Activated T-cell treated with anti-CD3 and anti-CD28 coated beads for 48 hours (primary cell): ENCODE measurements at places on chromosomes 12 and 14.
A peak's percentile ranks its signal among the peaks of the same experiment; 100 is the strongest.

DNA sequence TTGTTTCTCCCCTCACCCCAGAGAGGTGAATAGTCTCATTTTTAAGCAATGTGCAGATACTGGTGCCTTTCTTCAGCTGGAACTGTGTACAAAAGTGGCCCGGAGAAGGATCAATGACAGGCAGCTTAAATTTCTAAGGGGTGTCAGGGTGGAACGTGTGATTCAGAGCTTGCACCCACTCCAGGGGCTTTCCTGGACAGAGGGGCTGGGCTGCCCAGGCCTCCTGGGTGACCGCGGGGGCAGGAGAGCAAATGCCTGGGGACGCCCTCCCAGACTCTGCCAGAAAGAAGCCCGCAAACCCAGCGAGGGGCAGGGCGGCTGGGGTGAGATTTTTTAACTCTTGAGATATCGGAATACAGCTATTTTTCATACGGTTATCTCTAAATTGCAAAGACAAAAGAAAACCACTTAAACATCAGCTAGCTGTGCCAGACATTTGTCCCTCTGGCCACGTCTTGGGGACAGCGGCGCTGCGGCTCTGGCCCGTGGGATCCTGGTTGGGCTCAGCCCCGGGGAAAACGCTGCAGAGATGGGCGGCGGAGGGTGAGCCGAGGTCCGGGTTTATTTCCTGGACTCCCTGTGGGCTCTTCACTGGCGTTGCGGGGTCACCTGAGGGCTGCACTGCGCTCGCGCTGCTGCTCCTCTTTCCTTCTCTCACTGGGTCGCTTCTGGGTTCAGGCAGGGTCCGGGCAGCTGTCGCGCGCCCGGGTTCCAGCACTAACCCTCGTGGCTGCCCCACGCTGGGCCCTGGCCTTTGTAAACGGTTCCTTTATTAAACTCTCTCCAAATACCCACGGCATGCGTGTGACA is 35.8 kb downstream of the NFKBIA start:
- DNase-seq, result no peak

DNA sequence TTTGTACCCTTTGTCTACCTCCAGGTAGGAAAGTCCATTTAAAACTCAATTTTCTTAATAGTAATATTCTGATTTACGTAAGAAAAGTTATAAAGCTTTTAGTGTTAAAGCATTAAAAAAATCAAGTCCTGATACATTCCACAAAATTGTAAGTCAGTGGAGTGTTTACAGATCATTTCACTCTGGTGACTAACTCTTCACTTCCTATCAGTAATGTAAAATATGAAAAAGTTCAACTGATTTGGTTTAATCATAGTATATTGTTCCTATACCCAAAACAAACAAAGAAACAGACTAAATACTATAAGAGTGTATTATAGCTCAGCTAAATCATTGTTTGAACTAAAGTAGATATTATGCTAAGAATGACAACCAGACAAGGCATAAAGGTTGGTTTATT is 85.9 kb downstream of the VEZT start:
- DNase-seq, result no peak

DNA sequence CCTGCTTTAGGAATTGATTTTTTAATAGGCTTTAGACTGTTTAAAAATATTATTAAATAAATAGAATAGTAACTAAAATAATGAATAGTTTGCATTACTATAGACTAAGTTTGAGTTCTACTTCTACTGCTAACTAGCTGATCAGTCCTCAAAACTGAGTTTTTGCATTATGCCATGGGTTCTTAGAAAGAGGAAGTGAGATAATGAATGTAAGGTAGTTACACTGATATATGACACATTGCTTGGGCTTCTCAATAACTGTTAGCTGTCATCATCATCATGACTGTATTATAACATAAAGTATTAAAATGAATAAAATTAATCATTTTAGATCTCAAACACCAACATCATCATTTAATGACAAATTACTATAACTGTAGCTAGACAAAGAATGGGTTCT is 949.7 kb downstream of the TRHDE start:
- DNase-seq, result no peak

DNA sequence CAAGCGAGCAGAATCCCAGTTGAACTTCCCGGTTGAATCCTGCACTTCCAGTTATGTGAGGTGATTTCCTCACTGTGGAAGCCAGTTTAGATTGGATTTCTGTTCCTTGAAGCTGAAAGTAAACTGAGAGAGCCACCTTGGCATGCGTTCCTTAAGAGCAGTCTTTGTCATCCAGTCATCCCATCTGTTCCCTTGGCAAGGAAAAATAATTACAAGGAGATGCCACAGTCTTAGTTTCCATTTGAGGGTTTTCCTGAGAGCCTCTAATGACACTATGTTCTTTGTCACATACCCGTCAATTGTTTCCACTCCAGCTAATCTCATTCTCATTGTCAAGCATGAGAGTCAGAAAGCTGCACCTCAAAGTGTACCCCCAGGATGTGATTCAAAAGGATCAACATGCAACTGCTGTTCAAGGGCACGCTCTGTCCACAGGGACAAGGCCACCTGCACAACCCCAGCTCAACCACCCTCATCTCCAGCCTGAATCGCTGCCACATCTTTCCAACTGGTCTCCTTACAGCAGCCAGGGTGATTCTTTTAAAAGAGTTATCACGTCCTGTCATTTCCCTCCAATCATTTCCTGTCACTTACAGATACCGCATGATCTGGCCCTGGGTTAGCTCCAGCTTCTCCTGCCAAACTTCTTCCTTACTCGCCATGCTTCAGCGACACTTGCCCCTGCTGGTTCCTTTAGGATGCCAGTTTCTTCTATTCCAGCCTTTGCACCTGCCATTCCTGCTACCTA is 18.0 kb upstream of the TCP11L2 start:
- no peak for DNase-seq

GRCh38 chr12:55929306-55929791 is 1.6 kb upstream of the DGKA start:
- DNase-seq, result peak; percentile 81

GRCh38 chr14:57066887-57067513 is 201.7 kb downstream of the EXOC5 start:
- peak; percentile 37 for DNase-seq

GRCh38 chr12:14774906-14775635 is 28.2 kb downstream of the WBP11 start:
- DNase-seq, result peak; percentile 9

DNA sequence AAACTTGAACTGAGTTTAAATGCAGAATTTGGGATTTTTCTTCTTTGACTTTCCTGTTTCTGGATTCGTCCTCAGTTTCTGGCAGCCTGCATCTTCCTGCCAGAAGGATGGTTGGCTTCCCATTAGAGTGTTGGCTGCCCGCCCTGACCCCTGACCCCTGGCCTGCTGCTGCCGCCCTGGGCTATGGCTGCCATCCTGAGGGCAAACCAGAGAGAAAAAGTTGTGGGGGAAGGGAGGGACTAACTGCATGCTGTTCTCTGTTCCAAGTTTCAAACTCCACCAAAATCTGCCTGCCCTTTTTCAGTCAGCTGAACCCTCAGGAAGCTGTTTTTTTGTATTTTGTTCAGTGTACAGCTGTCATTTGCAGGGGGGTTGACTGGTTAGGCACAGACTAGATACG is 48.4 kb downstream of the FNTB start:
- no peak for DNase-seq

DNA sequence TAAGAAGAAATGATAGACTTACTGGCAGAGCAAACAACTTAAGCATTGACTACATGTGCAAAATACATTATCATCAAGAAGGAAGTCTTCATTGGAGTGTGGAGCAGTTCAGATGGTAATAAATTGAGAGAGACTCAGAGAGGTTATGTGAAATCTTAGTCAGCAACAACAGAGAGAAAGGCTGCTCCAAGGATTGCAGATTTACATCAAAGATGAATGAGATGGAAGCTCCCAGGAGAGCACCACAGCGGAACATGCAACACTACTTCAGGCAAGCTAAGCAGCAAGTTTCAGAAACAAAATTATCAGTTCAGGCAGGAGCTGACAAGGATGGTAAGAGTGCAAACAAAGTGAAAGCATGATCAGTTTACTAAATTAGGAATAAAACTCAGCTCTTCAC is 882.3 kb downstream of the LRFN5 start:
- no peak for DNase-seq

DNA sequence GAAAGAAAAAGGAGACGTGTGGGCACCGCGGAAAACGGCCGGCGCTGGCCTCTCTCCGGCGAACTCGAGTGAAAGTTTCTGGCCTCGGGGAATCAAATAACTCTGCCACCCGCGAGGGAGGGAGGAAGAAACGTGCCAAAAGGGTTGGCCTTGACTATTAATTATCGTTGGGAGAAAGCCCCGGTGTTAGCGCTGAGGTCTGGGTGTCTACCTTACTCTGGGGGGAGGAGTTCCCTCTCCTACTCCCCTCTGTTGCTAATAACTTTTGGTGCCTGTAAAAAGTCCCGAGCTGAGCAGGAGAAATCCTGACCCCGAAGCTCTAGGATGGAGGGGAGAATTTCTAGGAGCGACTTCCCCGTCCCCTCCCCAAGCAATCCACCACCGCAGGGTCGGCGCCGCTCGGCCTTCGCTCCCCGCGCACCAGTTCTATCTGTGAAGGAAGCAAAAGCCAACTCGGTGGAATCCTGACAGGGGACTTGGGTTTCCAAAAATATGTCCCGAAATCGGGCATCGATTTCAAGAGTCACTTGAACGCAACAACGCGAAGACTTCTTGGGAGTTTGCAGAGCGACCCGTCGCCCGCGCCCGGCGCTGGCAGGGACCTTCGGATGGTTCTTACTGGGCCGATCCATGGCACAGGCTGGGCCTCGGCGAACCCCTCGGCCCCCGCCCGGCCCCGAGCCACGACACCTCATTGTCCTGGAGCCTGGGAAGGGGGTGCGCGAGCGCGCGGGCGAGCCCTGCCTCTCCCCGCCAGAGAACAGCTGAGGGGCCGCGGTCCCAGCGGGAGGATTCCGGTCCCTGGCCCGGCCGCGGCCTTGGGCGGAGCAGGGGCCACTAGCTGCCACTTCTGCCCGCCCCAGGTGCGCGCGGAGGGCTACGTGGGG is 1.7 kb downstream of the OTX2 start:
- no peak for DNase-seq

DNA sequence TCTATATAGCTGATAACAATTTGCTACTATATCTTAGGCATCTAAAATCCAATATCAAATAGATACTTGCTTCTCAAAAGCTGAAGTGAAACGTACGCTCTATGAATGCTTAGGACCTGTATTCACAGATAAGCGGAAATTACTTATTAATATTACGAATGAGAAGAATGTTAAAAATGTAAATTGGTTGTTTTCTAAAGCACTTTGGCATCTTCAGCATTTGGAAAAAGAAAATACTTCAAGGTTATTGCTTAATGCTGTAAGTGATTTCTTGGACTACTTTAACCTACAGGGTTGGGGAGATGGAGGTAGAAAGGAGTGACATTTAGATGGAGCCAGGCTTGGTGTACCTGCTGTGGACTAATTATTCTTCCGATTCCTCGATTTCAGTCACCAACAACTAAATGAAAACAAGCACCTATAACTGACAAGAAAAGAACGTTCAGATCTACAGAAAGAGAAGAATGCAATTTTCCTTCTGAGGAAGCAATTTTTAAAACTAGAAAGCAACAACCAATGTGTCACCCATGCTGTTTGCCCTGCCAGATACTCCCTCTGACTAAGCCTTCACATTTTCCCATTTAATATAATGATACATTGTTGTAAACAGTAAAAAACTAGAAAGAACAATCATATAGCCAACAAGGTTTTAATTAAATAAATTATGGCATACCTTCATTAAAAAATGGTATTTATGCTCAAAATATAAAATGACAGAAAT is 49.3 kb downstream of the SLC25A21 start:
- no peak for DNase-seq

DNA sequence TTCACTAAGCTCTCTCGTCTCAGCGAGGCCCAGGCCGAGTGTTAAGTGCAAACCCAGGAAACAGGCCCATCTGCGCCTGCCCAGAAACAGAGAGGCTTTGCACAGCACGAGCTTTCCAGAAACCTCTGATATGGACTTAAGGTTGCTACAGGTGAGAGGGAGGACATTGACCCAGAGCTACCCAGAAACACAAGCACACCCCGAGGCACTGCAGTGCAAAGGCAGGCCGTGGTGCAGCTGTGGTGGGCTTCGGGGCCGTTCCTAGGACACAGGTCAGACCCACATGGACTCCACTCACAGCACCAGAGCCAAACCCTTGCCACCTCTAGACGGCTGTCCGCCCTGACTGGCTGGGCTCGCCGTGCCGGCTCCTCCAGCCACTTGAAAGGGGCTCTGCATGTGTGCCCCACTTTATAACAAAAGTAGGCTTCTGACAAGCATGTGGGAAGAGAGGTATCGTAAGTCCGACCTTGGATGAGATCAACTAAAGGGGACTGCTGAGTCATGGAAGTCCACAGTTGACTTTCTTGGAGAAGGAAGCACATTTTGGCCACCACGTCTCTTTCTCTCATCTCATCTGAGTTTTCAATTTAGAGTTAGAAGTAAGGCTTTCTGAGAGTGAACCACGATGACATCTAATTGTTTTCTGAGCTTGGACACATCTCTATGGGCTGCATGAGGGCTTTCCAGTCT is 38.2 kb downstream of the CACNA2D4 start:
- no peak for DNase-seq

DNA sequence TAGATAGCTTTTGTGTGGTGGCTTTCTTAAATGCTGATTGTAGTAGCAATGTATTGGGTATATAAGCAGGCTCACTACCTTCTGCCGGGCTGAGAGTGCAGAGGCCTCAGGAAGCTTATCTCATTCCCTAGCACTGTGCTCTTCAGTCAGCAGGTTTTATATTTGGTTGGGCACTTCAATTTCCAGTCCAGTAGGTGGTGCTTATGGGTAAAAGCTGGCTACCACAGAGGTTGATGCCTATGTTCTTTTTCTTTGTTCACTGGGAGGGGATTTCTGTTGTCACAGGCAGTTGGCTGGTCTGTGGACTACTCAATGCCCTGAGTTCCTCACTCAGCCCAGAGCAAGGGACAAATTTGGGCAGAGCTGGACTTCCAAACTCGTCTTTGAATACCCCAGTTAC is 43.0 kb upstream of the GLIPR1 start:
- DNase-seq, result no peak

- no peak for DNase-seq
Observed at GRCh38 chr14:105469456-105470349, 4.9 kb upstream of the CRIP2 start.

DNA sequence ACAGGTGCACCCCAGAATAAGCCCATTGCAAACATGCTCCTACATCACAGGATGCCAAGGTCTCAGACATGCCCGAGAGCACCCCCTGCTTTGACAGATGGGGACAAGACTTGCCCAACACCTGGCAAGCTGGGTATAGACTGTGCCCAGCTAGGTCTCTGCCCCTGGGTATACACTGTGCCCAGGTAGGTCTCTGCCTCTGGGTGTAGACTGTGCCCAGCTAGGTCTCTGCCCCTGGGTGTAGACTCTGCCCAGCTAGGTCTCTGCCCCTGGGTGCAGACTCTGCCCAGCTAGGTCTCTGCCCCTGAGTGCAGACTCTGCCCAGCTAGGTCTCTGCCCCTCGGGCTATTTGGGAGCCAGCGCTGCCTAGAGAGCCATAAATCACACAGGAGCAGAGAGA is 85.9 kb downstream of the CCDC88C start:
- no peak for DNase-seq
